Activated naive CD4-positive, alpha-beta T cell treated with Interleukin-2 at 50 U/mL for 16 hours (primary cell): ENCODE measurements at places on chromosomes 12 and 14.

- DNase-seq, result peak; percentile 62
Measured at GRCh38 chr12:4164559-4165558, 108.7 kb upstream of the CCND2 start.

DNA sequence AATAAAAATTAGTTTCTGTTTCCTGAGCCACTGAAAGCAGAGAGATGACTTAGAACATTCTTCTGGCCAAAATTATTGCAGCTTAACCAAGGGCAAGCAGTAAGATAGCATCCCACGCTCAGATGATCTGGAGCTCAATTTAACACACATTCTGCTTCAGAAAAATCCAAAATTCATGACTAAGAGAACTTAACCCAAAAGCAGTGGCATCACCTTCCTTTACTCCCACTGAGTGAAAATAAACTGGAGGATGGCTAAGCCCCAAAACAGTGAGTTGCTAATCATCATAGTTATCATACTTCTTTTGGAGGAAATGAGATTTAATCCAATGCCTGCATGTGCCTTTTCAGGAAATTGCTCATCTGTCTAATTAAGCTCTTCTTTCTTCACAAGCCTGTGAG lies 195.4 kb downstream of the DUSP6 start:
- no peak for DNase-seq

- no peak for DNase-seq
Measured at GRCh38 chr12:26918321-26919215, 19.2 kb downstream of the INTS13 start.

GRCh38 chr12:45669792-45670191 lies 59.7 kb upstream of the ARID2 start:
- no peak for DNase-seq

- DNase-seq, result no peak
Measured at GRCh38 chr12:83538361-83538965, 851.8 kb downstream of the TMTC2 start.

DNA sequence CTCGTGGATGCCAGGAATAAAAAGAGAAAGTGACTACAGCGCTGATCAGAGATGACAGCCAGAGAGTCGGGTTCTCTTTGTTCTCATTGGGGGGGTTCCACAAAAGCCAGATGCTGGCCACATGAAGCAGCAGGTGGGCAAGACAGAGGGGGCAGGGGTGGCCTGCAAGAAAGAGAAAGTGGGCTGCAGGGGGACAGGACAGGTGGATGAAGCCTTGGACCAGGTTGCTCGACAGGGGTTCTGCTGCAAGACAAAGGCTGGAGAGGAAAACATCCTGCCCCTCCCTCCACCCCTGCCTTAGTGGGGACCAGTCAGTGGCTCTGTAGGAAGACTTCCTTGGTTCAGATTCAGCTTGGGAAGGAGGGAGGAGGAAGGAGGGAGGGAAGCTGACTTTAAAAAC lies 126.2 kb downstream of the KSR2 start:
- DNase-seq, result no peak

DNA sequence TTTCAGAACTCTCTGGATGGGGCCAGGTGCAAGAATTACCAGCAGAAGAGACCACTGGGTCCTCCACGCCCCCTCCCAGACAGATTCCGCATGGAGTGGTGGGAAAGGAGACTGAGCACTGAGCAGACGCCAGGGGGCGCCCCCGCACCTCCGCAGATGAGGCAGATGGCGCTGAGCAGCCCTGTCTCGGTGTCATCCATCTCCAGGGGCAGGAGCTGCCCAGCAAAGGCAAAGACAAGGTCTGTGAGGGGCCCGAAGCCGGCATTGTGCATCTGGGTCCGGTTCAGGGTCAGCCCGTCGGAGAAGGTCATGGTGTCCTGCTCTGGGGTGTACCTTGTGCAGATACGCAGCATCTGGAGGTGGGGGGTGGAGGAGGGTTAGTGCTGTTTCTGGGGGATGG lies 6.3 kb upstream of the ITGB7 start:
- DNase-seq, result peak; percentile 83

DNA sequence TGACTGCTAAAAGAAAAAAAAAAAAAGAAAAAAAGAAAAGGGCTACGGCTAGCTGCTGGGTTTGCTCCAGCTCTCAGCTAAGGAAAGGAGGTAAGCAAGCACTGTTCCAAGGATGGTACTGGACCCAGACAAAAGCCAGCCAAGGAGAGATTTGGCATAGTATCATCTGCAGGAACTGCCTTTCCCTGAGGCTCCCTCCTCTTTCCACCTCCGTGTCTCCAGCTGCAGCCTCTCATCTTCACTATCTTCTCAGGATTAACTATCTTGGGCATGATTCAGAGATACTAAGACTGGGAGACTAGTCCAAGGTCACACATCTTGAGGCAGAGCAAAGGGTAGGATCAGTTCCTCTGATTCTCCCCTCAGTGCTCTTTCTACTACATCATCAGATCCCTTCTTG lies 6.0 kb downstream of the KITLG start:
- DNase-seq, result no peak

- DNase-seq, result no peak
Measured at GRCh38 chr12:25768151-25768550, 190.3 kb upstream of the RASSF8 start.

DNA sequence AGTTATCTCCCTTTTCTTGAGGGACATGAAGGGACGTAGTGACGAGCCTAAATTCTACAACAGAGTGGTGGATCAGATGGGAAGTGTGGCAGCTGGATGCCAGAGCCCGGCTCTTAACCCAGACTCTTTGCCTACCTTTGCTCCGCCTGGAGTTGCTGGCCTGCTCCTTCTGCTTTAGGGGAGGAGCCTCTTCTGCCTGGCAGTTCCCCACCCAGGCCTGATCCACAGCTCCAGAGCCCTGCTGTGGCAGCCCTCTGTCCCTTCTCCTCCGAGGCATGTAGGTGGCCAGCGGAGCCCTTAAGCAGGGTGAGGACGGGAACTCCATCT lies 2.3 kb upstream of the PRPH start:
- no peak for DNase-seq

- DNase-seq, result peak; percentile 35
Measured at GRCh38 chr12:94180558-94181296, 32.4 kb downstream of the PLXNC1 start.

- no peak for DNase-seq
Measured at GRCh38 chr12:75587340-75588106, 76.1 kb upstream of the KRR1 start.

- no peak for DNase-seq
Measured at GRCh38 chr12:115335594-115335993, 651.6 kb upstream of the TBX3 start.

- no peak for DNase-seq
Measured at GRCh38 chr12:28096649-28097048, 93.6 kb upstream of the CCDC91 start.

DNA sequence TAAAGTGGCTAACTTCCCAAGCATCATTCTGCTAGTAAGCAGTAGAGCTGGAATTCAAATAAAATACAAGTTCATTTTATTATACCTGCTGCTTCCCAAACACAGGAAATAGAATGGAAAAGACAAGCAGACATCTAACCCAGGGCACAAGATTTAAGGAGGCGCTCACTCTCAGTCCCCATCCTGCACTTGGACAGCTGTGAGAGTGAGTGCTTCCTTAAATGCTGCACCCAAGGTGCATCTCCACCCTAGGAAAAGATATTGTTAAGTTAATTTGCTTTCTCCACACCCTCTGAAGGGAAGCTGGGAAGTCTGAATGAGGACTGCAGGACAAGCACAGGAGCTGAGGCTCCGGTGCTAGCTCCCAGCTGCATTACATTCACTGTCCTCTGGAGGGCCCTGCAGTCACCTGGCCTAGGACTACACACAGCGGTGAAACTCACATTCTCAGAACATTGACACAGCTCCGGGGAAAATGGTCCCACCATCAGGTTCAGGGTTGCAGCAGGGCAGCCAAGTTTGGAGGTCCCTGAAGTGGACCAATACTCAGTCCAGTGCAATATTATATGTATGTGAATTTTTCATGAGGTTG lies 14.2 kb downstream of the HEBP1 start:
- DNase-seq, result peak; percentile 6

DNA sequence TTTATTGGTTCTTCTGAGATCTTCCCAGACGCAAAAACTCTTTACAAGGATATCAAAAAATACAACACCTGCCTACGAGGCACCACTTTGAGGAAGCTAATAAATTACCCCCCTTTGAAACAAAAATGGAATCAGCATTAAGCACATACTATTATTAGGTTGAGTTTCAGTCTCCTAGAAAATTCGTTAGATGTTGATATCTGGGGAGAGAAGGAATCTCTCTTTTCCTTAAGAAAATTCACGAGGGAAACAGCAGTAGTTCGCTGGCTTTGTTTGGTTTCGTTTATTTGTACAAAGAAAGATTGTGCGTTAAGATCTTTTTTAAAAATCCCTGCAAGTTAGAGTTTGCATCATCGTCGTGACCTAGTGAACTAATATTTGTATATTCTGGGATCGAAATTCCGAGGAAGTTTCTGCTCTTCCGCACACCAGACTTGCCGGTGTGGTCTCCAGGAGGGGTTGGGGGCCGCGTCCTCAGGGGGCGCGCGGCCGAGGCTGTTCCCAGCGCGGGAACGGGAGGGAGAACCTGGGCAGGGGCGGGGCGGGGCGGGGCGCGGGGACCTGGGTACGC lies 12.1 kb downstream of the NKX2-1 start:
- DNase-seq, result no peak

- DNase-seq, result no peak
Measured at GRCh38 chr12:89765959-89766824, 57.6 kb upstream of the ATP2B1 start.

- DNase-seq, result no peak
Measured at GRCh38 chr12:16072678-16073077, 161.5 kb downstream of the DERA start.

DNA sequence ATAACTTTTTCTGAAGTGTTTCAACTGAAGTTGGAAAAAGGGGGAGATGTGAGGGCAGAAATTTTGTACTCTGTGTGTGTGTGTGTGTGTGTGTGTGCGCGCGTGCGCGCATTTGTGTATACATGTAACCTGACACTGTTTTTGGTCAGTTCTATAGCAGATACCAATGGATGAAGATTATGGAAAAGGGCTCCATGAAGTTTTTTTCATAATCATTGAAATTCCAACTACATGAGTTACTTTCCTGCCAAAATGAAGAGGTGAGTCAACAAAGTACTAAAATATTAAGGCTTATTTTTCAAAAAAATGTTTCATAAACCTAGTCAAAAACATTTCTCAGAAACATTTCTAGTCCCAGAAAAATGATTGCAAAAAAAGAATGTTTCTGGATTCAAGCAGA lies 25.7 kb upstream of the CERS5 start:
- DNase-seq, result no peak

DNA sequence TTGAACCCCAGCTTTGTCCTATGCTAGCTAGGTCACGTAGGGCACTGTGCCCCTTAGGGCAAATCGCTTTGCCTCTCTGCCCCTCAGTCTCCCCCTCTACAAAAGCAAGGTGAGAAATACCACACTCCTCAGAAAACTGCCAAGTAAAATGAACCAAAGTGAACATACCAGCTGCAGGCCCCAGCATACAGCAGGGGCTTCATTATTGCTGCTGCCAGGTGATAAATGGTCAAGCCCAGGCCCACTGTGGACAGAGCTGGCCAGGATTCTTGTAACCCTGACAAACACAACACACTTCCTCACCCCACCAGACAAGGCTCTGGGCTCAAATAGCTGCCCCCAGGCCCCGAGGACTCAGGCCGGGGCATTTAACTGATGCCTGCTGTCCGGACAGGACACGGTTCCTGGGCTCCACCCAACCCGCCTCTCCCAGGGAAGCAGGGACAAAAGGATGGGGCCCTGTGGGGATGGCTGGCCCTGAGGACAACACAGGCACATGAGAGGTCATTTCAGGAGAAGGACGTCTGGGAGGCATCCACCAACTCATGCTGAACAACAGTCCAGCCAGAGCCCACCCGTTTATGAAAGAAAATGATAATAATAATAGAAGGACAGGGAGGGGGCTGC lies 36.7 kb downstream of the NCOR2 start:
- DNase-seq, result no peak

- no peak for DNase-seq
Measured at GRCh38 chr12:78241446-78241845, 410.8 kb downstream of the NAV3 start.

DNA sequence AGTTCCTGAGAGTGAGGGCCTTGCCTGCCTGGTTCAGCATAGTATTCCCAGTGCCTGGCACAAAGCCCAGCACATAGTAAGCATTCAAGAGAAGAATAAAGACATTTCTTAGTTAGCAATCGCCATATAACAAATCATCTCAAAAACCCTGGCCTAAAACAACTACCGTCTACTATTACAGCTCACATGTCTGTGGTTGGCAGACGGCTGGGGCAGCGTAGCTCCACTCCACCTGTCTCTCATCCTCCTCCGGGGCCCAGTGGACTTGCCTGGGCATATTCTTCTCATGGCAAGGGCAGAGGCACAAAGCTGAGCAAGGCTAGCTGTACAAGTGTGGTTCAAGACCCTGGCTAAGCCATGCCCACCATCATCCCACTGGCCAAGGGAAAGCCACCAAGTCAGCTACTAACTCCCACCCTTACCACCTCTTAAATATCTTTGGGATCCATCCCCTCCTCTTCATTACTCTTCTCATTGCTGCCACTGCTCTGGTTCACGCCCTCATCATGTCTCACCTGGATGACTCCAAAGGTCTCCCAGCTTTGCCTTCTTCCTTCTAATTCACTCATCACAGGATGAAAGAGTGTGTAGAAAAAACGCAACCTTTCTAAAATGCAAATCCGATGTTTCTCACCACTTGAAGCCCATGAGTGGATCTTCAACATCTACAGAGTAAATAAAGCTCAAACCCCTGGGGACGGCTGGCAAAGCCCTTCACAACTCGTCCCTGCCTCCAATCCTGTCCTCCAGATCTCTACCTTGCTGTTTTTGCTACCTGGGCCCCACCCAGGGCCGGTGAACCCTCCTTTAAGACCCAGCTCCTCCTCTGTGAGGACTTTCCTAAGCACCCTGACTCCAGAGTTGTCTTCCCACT lies 10.4 kb downstream of the TMEM229B start:
- DNase-seq, result no peak

DNA sequence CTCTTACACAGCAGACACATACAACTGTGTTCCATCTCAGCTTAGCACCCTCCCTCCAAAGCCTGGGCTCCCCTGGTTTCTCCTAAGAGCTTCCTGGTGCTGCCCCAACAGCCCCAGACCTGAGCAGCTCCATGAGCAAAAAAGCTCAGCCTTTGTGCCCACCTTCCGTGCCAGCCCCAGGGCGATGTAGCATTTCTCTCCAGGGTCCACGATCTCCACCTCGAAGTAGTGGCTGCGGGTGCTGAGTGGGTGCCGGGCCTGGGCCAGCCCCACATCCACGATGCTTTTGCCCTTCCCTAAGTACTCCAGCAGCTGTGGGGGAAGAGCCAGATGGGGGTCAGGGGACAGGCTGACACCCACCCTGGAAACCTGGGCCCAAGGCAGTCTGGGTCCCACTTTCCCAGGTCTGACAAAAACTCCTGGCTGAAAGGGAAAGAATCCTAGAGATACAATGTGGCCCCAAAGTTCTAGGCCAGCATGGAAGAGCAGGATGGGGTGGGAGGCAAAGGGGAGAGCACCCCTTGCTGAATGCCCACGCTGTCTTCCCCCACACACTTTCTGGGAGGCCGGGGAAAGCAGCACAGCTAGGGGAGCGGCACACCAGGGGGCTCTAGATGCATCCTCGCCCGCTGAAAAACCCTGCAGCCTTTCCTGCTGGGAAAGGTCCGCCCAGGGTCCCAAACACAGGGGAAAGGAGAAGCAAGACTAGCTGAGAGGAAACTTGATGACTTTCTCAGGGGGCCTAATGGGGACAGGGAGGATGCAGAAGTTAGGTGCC lies 11.0 kb downstream of the SPRYD3 start:
- no peak for DNase-seq

- no peak for DNase-seq
Measured at GRCh38 chr14:92902726-92903125, 20.2 kb upstream of the CHGA start.

- DNase-seq, result no peak
Measured at GRCh38 chr12:9273276-9273675, 65.1 kb upstream of the PZP start.

- no peak for DNase-seq
Measured at GRCh38 chr12:1848745-1849144, 28.4 kb downstream of the LRTM2 start.
